Right lung (tissue), 10 donors: ENCODE measurements at places on chromosomes 6 and 20. TPM values are rescaled to one million over a fixed set of nuclear protein-coding genes. Genes with fewer than 3 reads are reported as not detected.

MMP24 gene
- 1.6 TPM for polyA plus RNA-seq

MGME1 gene
- polyA plus RNA-seq, result 47.2 TPM

- no peak for DNase-seq
Measured at GRCh38 chr20:6558341-6558740, 209.1 kb upstream of the BMP2 start.

DNA sequence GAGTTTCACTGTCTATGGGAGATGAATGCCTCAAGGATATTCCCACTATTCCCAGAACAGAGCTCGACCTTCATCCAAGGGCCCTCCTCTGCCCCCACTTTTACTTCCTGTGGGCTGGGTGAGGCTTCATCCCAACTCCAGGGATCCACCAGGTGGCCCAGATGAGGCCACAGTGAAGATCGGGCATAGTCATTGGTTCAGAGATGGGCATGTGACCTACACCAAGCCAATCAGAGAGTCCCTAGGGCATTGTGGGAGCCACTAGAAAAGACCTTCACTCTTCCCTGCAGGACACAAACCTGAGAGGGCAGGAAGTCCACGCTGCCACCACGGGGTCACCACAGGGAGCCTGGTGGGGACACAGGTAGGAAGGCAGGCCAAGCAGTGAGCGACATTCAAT, 72.9 kb upstream of the SLC22A16 start:
- DNase-seq, result no peak

- DNase-seq, result no peak
Measured at GRCh38 chr6:75472885-75473284, 20.7 kb downstream of the FILIP1 start.

- DNase-seq, result peak; percentile 82
Measured at GRCh38 chr6:56370561-56371211, 123.3 kb upstream of the COL21A1 start.

GRCh38 chr20:46970937-46971630, 76.4 kb downstream of the EYA2 start:
- DNase-seq, result no peak

BMP7 gene
- 11.1 TPM for polyA plus RNA-seq

GRCh38 chr6:155108070-155108820, 113.1 kb downstream of the TIAM2 start:
- DNase-seq, result no peak

DNA sequence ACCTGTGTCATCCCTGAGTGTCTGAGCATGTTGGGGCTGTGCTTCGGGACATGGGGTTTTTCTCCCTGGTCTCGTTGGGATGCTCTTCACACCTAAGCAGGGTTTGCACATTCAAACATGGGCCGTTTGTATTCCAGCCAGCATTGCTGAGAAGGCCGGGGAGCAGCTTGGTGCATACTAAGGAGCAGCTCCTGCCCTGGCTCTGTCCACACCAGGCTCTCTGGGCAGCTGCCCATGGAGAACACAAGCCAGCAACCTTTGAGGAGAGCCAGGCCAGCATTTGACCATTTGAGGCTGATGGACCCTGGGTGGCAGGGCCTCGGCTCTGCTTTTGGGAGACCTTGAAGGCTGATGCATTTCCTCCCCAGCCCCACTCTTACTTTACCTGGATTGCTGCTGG, 92.1 kb downstream of the PHACTR3 start:
- DNase-seq, result no peak

- no peak for DNase-seq
Measured at GRCh38 chr6:4446982-4447381, 311.6 kb upstream of the ECI2 start.

GRCh38 chr20:52410182-52410647, 218.6 kb upstream of the ZFP64 start:
- DNase-seq, result no peak

PCMTD2 gene
- 138 TPM for polyA plus RNA-seq

SAMD5 gene
- polyA plus RNA-seq, result 29.7 TPM

GRCh38 chr6:105695461-105695860, 292.6 kb upstream of the PREP start:
- no peak for DNase-seq

MEI4 gene
- 0.09 TPM for polyA plus RNA-seq

RAET1G gene
- polyA plus RNA-seq, result 2.0 TPM

DNA sequence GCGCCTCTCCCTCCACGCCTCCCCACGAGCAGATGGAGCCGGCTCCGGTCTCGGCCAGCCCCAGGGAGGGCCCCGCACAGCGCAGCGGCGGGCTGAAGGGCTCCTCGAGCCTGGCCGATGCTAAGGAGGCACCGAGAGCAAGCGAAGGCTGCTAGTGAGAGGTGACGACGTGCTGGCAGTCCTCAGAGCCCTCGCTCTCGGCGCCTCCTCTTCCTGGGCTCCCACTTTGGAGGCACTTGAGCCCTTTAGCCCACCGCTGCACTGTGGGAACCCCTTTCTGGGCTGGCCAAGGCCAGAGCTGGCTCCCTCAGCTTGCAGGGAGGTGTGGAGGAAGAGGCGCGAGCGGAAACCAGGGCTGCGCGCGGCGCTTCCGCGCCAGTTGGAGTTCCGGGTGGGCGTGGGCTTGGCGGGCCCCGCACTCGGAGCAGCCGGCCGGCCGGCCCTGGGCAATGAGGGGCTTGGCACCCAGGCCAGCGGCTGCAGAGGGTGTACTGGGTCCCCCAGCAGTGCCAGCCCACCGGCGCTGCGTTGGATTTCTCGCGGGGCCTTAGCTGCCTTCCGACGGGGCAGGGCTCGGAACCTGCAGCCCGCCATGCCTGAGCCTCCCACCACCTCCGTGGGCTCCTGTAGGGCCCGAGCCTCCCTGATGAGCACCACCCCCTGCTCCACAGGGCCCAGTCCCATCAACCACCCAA, 2.5 kb upstream of the TMEM14C start:
- peak; percentile 32 for DNase-seq

- DNase-seq, result no peak
Measured at GRCh38 chr20:21707999-21708737, 2.7 kb downstream of the PAX1 start.

DNA sequence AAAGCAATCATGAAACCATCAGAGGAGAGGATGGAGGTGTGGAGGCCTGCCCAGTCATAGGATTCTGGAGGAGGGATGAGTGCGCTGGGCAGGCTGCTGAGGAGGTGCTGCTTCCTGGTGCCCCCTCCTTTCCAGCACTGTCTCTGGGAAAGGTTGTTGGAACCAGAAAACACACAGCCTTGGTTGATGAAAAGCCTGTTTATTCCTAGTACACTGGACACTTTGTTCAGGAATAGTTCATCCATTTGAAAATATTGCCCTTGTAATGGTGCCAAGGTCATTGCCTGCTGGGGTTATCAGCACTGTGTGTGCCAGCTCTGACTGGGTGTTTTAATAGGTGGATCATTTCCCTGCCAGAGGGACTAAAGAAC, 83.7 kb upstream of the ARMC2 start:
- no peak for DNase-seq

- no peak for DNase-seq
Measured at GRCh38 chr6:37524025-37524969, 24.6 kb upstream of the CCDC167 start.

GRCh38 chr20:46229478-46230105, 78.7 kb downstream of the CDH22 start:
- no peak for DNase-seq

EFHC1 gene
- 43.3 TPM for polyA plus RNA-seq

SLC26A8 gene
- 0.26 TPM for polyA plus RNA-seq

DNA sequence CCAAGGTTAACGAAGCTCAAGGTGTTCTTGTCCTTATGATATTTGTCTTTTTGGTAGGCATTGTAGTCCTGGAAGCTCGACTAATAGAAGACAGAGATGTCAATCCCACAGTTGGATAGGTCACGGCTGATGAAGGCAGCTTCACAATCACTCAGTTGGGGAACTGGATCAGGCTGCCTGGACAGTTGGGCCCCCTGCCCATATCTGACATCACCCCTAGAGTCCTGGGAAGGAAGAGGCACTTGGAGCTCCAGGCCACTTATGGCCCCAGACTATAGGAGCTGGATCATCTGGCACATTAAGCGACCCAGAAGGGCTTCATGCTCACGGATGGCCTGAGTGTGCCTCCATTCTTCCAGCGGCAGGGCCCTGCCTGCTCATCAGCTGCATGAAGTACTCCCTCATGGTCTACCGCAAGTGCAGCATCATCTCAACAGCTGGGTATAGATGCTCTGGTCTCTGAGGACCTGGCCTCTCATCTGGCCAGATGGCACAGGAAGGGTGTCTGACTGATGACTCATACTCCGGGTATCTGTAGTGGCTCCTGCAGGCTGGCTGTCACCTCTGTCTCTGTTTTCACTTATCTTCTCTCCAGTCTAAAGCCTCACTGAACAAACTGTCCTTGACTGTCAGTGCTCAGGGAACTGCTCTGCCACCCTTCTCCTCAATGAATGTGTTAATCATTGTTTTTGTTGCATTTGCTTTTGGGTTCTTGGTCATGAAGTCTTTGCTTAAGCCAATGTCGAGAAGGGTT, 29.2 kb upstream of the SSR1 start:
- DNase-seq, result no peak

- no peak for DNase-seq
Measured at GRCh38 chr6:19452495-19452894, 384.7 kb upstream of the ID4 start.

GRCh38 chr20:62886709-62887058, 25.1 kb upstream of the TCFL5 start:
- DNase-seq, result no peak

GRCh38 chr20:54127855-54128574, 45.8 kb downstream of the CYP24A1 start:
- DNase-seq, result no peak

CTSZ gene
- polyA plus RNA-seq, result 111 TPM

CGA gene
- polyA plus RNA-seq, result not detected

DNA sequence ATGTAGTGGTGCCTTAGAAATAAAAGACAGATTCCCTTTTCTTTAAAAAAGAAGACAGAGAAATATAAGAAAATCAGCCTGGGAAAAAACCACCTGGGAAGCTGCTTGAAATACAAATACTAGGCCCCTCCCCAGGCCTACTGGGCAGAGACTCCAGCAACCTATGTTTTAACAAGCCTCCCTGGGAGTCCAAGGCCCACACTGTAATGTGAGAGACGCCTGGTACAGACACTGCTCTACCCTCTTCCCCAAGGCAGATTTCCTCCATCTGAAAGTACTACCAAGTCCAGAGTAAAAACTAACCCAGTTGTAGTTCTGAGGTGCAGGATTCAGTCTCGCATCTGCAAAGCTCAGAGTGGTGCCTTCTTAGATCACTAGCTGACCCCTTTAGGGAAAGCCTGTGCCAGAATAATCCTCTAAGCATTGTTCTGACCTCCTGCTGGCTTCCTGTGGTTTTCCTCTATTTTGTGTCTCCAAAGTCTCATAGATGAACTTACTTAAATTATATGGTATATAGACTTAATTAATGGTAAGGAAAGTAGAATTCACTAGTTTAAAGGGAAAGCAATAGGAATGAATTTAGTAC, 270.2 kb upstream of the SLC35B3 start:
- DNase-seq, result no peak

DNA sequence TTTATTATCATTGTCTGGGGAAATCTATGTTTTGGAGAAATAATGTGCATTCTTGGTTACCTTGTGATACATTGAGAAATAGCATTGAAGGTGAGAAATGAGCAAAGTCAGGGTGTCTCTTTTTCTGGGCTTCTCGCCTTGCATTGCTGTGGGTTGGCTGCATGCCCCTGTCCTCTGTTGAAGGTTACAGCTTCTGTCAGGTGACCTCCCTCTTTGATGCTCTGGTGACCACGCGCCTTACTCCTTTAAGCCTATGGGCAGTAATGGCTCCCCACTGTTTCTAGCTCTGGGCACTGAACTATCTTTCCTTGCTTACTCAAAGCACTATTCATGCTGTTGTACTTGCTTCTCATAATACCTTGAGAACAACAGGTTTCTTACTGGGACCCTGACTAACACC, 14.6 kb downstream of the ADGRB3 start:
- DNase-seq, result no peak

SYTL3 gene
- 8.7 TPM for polyA plus RNA-seq

- no peak for DNase-seq
Measured at GRCh38 chr20:34579979-34580940, 21.7 kb downstream of the MAP1LC3A start.

- DNase-seq, result no peak
Measured at GRCh38 chr6:106509420-106510089, 119.7 kb downstream of the RTN4IP1 start.
